Astrocyte (in vitro differentiated cells and primary cell): ENCODE measurements at places on chromosomes 12 and 14.

DNA sequence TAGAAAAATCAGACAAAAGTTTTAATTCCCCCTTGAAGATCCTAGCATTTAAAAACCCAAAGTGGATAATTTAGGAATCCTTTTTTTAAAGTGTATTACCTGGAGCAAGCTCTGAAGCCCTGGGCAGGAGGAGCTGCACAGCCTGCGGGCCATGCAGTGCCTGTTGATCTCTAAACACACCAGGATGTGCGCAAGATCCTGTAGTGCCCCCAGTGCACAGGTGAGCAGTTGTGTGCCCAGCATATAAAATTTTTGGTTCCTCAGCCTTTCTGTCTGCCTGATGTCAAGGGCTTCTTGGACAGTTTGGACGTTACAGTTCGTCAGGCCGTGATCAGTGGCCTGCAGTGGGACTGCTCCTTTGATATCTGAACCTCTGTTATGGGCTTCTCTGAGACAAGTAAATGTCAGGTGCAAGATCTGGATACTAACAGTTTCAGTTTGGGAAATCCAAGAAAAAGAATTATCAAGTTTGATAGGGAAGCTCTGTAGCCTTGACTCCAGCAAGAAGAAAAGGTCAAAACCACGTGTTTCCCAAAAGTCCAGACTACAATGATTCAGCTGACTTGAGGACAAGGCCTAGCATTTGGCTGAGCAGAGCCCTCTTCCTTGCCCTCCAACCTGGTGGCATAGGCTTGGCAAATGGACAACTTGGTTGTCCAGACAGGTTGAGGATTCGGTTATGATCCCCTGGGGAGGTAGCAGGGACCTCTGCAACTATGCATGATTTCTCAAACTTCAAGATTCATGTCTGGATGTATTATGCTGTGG lies 1.0 kb downstream of the ATXN7L3B start:
- peak; percentile 2 for DNase-seq

GRCh38 chr12:3726456-3726855 lies 26.5 kb downstream of the CRACR2A start:
- DNase-seq, result no peak

DNA sequence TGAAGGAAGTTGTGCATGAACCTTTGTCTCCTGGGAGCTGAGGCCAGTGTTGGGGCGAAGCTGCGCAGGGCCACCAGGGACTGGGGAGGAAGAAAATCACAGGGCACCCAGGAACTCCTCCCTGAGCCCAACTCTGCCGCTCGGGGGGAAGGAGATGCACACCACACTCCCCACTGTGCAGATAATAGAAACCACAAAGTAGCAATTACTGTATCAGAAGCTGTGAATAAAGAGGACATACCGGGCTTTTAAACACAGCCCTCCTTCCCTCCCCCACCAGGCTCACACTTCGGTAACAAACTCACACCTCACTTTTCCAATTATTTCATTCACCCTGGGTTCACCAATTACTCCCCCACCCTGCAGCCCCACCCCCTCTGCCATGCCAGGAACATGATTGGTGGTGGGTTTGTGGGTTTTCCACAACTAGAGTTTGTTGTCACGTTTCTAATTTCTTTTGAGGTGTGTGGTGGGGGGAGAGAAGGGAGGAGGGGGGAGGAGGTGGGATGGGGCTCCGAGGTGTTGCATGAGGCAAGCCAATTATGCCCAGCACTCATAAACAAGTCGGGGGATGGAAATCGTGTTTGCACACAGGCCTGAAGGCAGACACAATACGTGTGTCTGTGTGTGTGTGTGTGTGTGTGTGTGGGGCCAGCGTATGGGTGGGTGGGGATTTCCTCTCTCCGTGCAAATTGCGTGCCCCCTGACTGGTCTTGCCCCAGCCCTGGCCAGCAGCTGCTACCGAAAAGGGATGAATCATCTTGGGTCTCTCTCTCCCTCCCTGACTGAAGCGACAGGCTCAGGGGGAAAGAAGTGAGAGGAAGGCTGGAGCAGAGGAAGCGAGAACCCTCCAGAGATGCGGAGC lies 103.3 kb downstream of the RBM19 start:
- peak; percentile 93 for DNase-seq

DNA sequence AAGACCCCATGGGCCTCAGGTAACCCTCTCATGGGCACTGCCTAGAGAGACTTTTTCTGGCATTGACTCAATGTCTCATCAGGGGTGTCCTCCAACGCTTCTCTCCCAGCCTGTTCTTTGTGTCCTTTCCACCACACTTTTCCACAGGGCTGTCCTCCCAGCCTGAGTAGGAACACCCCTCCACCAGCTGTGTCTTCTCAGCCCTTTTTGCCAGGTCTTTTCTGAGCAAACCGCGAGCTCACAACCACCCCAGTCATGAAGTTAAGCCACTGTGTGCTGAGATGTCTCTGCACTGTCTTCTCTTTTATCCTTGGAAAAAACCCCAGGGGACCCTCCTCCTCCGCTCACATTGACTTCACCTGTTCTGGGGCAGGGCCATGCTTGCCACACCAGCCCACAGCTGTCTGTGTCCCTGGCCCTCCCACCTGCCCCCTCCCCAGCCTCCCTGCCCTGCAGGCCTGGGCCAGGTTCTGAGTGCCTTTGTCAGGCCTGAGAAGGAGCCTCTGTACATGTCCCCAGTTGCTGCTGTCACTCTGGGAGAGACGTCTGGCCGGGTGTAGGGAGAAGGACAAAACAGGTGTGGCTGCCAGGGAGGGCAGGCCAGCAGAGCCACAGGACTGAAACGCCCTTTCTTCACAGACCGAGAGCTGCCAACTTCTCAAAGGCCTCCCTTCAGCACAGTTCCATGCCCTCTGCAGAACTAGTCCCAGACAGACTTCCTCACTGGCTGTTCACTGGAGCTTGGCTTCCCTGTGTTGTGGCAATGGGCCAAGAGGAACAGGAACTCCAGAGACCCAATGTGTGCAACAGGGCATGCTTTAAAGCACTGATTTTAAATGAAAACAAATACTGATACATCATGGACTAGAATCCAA lies 50.5 kb upstream of the PNMA1 start:
- DNase-seq, result no peak

GRCh38 chr14:78705989-78706388 lies 535.8 kb downstream of the NRXN3 start:
- DNase-seq, result no peak

DNA sequence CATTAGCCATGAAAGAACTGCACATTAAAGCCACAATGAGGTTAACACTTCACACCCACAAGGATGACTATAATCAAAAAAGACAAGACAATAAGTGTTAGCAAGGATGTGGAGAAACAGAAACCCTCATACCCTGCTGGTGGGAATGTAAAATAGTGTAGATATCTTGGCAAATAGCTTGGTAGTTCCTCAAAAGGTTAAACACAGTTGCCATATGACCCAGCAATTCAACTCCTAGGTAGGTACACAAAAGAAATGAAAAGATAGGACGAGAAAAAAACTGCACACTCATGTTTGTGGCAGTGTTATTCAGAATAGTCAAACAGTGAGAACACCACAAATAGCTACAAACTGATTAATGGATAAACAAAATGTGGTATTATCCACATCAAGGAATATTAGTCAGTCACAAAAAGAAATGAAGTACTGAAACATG lies 93.5 kb downstream of the ATXN2 start:
- no peak for DNase-seq

- no peak for DNase-seq
Observed at GRCh38 chr14:96166461-96167223, 38.0 kb upstream of the BDKRB2 start.

- no peak for DNase-seq
Observed at GRCh38 chr12:108634341-108634751, 652 bp upstream of the SELPLG start.

- DNase-seq, result no peak
Observed at GRCh38 chr14:60326274-60326673, 77.3 kb downstream of the PPM1A start.

DNA sequence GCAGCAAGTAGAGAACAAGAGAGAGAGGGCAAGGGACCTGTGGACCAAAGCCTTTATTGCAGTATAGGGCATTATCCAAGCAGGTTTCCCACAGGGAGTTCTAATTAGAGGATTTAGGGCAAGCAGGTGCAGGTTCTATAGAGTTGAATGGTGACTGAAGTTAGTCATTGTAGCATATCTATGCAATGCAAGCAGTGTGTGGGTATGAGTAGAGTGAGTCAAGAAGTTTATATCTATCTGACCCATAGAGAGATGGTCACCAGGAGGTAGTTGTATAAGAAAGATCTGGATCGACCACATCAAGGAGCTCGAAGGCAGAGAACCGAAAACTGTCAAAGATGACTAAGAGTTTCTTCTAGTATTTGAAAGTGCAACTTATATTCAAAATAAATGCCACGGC lies 167.3 kb downstream of the PLCZ1 start:
- no peak for DNase-seq
